ENCODE measurements at places on chromosomes 5 and 9.

DNA sequence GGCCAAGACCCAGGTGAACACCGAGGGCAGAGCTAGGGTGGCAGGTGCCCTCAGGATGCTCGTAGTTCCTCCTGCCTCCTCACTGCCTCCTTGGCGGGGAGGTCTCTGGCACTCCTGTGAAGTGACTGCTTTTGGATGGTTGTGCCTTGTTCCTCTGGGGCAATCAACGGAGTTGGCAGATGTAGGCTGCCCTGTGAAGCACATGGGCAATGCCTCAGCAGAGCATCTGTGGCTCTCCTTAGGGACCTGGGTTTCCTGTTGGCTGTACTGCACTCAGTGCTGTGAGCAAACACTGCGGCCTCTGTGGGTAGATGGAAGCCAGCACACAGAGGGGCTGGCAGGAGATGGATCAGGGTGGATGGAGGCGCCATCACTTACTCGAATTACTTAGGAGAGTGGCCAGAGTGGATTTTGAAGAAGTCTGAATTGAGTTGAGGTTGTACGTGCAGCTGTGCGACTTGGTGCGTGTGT lies 71.4 kb upstream of the COL5A1 start:
- DNase-seq = no peak

DNA sequence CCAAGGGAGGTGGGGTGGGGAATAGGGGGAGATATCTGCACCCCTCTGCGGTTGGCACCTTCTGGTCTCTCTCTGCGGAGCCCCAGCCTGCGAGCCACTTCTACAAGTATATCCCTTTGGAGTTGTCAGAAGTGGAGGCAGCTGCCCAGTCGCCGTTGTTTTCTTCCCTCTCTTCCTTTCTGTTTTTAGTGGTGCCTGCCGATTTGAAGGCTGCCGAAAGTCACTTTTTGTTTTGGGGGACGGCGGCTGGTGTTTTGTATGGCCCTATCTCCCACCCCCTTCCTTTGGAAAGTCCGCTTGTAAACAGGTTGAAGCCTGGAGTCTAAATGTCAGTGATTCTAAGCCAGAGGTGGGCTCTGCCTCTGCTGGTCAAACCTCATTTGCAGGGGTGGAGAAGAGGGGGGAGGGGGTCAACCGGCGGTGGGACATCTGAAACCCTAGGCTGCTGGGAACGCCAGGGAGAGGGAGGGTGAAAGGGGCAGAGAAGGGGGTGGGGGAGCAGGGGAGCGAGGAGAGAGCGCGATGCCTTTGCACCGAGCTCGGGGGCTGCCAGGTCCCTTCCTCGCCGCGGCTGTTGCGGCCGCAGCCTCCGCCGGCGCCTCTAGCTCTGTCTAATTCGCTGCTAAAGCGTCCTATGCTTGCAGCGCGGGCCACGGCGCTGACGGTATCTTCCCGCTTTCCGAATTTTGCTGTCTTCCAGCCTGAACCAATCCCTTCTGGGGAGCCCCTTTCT lies at the start of gene FGF10:
TSS of gene FGF10 (minus strand) at position 331 of the 733 bp plus-strand sequence. CDS start 738 bp downstream, outside the sequence.
- DNase-seq = no peak

DNA sequence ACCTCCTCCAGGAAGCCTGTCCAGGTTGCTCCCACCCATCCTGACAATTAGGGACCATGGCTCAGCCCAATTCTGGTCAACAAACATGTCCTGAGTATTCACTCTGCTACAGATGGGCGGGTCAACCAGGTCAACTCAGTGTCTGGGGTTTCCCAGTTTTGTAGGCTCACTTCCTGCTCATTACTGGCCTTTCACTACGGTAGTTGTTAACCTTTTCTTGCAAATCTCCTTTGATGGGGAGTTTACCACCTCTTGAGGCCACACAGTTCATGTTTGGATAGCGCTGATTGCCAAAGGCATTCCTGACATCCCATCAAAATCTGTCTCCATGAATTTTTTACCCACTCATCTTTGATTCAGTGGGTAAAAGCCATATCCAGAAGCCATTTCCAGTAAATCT lies 13.8 kb downstream of the TMEM8B start:
- no peak for DNase-seq

- DNase-seq = no peak
These were observed 513.6 kb downstream of the SLCO4C1 start for GRCh38 chr5:101782352-101783103.

DNA sequence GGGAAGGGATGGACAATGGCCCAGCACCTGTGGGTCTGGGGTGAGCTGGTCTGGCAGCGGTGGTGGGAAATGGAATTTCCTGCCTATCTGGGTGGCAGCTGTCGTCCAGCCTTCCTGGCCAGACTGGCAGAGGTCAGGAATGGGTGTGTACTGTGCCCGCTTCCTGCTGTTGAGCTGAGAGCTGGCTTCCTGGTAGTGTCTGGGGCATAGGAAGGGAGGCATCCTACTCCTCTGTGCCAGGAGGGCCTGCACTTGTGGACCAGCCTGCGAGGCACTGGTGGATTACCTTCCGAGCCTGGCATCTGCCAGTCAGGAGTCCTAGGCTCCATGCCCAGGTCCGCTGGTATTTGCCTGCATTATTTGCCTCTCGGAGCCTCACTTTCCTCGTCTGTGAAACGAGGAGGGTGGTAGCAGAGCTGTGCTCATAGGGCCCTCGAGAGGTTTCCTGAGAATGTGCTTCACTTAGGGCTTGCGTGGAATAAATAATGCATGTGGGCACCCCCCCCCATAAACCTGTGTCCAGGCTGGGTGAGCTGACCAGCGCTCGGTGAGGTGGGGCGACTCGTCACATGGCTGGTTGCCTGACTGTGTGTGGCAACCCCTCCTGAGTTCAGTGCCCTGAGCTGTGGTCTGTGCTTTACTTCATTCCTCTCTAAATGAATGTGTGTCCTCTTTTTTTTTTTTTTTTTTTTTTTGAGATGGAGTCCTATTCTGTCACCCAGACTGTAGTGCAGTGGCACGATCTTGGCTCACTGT lies 47.7 kb downstream of the HMCN2 start:
- no peak for DNase-seq

All from A549 (cell line).